Activated T-cell treated with anti-CD3 and anti-CD28 coated beads, Interleukin-2, amount 50 U/mL, for 72 hours (primary cell): ENCODE measurements at places on chromosomes 6 and 20. TPM values are rescaled to one million over a fixed set of nuclear protein-coding genes. Genes with fewer than 3 reads are reported as not detected.

Gene PPP1R16B
- 184 TPM for total RNA-seq

Gene GMPR
- not detected for total RNA-seq

Gene AKAP12
- total RNA-seq: 10.0 TPM

Gene MUC21
- total RNA-seq: not detected

Gene NINL
- total RNA-seq: 5.2 TPM

Gene NHLRC1
- 0.14 TPM for total RNA-seq

Gene SIRPB2
- not detected for total RNA-seq

Gene ZSCAN23
- 2.5 TPM for total RNA-seq

DNA sequence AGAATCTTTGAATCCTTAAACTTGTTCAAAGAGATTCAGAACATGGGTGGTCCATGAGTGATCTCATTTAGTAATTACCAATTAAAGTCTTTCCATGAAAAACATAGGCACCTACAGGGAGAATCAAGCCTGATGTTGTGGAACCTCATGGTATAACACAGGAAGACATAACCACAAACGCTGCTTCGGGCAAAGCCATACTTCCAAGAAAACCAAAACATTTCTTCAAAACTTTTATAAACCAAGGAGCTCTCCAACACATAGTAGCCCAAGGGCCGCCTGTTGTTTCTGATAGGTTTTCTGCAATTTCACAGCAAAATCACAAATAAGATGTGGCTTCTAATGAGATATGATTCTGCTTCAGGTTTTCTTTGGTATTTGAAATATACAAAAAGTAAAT, 2.5 kb downstream of the CHD6 start:
- H3K4me1 ChIP-seq: peaks cover 54% of the 10 kb centered on the region
- DNase-seq: no peak
- peak overlapping the region; percentile 96 for H3K4me3 ChIP-seq
- H3K36me3 ChIP-seq: peaks cover 4% of the 10 kb centered on the region
- no peaks in the 10 kb centered on the region for H3K27me3 ChIP-seq
- H3K27ac ChIP-seq: no peak overlapping the region

- H3K4me1 ChIP-seq: no peaks in the 10 kb centered on the region
- peaks cover 68% of the 10 kb centered on the region for H3K27me3 ChIP-seq
- no peak for DNase-seq
- no peaks in the 10 kb centered on the region for H3K36me3 ChIP-seq
Measured at GRCh38 chr20:17688965-17689364, 6.9 kb upstream of the RRBP1 start.

DNA sequence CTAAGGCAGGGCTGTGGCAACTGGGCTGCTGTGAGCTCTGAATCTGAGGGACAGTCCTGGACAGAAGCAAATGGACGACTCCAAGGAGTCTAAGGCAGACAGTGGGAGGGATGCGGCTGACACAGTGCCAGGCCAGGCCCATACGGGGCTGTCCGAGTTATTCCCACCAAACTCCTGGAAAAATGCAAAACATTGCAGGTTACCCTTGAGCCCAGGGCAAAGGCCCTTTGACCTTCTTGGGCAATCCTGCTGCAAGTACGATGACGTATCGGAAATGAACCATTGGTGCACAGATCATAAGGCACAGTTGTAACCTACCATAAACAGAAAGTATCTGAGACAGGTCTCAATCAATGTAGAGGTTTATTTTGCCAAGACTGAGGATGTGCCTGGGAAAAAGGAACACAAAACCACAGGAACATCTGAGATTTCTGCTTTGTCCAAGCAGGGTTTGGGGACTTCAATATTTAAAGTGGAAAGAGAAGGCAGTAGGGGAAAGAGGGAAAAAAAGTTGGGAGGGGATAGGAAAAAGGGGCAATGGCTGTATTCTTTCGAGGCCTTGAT, 118.9 kb downstream of the DACT2 start:
- no peak for DNase-seq
- H3K27ac ChIP-seq: no peak overlapping the region
- peaks cover 6% of the 10 kb centered on the region for H3K27me3 ChIP-seq
- H3K4me3 ChIP-seq: no peak overlapping the region
- no peaks in the 10 kb centered on the region for H3K4me1 ChIP-seq
- no peaks in the 10 kb centered on the region for H3K36me3 ChIP-seq

GRCh38 chr6:43532201-43532600, 15.3 kb downstream of the POLR1C start:
- H3K36me3 ChIP-seq: peaks cover 38% of the 10 kb centered on the region
- H3K4me1 ChIP-seq: no peaks in the 10 kb centered on the region
- no peak for DNase-seq

GRCh38 chr6:55963301-55963700, 87.9 kb upstream of the BMP5 start:
- no peak overlapping the region for H3K4me3 ChIP-seq
- DNase-seq: no peak
- no peak overlapping the region for H3K27ac ChIP-seq
- no peaks in the 10 kb centered on the region for H3K4me1 ChIP-seq
- H3K27me3 ChIP-seq: no peaks in the 10 kb centered on the region
- no peaks in the 10 kb centered on the region for H3K36me3 ChIP-seq

- H3K27ac ChIP-seq: no peak overlapping the region
- H3K27me3 ChIP-seq: no peaks in the 10 kb centered on the region
- no peaks in the 10 kb centered on the region for H3K4me1 ChIP-seq
- H3K4me3 ChIP-seq: no peak overlapping the region
Measured at GRCh38 chr6:63066055-63066704, 145.1 kb upstream of the FKBP1C start.

- peaks cover 13% of the 10 kb centered on the region for H3K36me3 ChIP-seq
- H3K4me3 ChIP-seq: peak overlapping the region; percentile 95
- H3K4me1 ChIP-seq: peaks cover 61% of the 10 kb centered on the region
- DNase-seq: peak; percentile 55
- H3K27ac ChIP-seq: peak overlapping the region; percentile 92
- no peaks in the 10 kb centered on the region for H3K27me3 ChIP-seq
Measured at GRCh38 chr6:13710552-13711323, 897 bp downstream of the RANBP9 start.

GRCh38 chr6:167825332-167826229, 1.1 kb upstream of the AFDN start:
- H3K27ac ChIP-seq: peak overlapping the region; percentile 63
- H3K4me3 ChIP-seq: peak overlapping the region; percentile 91
- DNase-seq: peak; percentile 42

DNA sequence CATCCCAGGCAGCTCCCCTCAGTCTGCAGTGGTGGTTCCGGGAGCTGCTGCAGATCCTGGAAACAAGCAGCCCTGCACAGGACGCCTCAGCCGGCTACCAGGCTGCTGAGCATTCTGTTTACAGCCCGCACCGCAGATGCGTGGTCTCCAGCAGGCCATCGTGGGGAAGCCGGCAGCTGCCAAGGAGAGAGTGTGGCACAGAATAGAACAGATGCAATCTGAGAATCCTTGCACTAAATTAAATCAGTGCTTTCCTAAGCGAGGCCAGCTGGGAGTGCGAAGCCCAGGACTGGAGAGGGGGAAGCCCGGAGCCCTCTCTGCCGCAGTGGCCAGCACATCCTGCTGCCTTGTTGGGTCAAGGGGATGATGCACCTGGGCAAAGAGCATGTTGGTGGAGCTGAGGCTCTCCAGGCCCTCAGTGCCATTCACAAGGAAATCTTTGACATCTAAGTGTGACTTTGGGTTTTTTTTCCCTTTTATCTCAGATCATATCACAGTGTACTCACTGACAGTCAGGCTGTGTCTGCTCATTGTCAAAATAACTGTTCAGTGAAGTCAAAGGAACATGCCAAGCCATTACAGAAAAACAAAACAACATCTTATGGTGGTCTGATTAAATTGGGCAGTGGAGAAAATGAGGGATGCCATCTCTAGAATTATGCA, 118.1 kb downstream of the SYNDIG1 start:
- no peaks in the 10 kb centered on the region for H3K27me3 ChIP-seq
- H3K4me1 ChIP-seq: no peaks in the 10 kb centered on the region
- H3K36me3 ChIP-seq: no peaks in the 10 kb centered on the region
- H3K4me3 ChIP-seq: no peak overlapping the region
- no peak for DNase-seq

- peaks cover 7% of the 10 kb centered on the region for H3K4me1 ChIP-seq
- H3K36me3 ChIP-seq: no peaks in the 10 kb centered on the region
- no peak for DNase-seq
- H3K27ac ChIP-seq: no peak overlapping the region
Measured at GRCh38 chr6:116070616-116071389, 10.1 kb upstream of the FRK start.

DNA sequence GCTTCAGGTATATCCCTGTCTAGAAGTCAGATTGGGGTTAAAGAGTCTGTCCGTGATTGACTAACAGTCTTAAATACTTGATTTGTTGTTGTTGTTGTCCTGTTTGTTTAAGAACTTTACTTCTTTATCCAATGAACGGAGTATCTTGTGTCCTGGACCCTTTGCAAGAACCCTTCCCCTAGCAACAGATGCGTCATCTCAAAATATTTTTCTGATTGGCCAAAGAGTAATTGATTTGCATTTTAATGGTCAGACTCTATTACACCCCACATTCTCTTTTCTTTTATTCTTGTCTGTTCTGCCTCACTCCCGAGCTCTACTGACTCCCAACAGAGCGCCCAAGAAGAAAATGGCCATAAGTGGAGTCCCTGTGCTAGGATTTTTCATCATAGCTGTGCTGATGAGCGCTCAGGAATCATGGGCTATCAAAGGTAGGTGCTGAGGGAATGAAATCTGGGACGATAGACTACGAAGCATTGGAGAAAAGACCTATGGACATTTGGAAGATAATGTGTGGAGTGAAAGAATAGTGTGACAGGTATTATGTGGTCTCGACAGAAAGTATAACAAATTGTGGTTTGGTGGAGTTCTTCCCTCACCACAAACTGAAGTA, at the start of gene HLA-DRA:
TSS of gene HLA-DRA (plus strand) at position 286 of the 613 bp plus-strand sequence. CDS start at position 350, 64 bp downstream.
- peak; percentile 8 for DNase-seq
- H3K36me3 ChIP-seq: no peaks in the 10 kb centered on the region
- H3K27me3 ChIP-seq: peaks cover 52% of the 10 kb centered on the region
- peak within 1 kb of the TSS; percentile 48 for H3K4me3 ChIP-seq
- peaks cover 16% of the 10 kb centered on the region for H3K4me1 ChIP-seq

DNA sequence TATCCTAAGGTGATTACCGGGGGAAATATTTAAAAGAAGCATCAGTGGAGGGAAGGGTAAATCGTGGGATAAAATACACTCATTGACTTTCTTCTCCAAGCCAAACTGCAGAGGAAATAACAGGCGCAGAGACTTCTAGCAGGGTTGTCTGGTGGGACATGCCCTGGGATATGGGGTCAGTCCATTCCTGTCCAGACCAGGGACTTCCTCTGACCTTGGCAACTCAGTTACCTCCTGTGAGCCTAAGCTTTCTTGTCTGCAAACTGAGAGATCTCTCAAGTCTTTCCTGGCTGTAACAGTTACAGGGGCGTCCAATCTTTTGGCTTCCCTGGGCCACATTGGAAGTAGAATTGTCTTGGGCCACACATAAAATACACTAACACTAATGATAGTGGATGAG, 21.7 kb upstream of the PHACTR2 start:
- no peaks in the 10 kb centered on the region for H3K27me3 ChIP-seq
- H3K4me3 ChIP-seq: no peak overlapping the region
- H3K27ac ChIP-seq: no peak overlapping the region
- DNase-seq: no peak
- peaks cover 6% of the 10 kb centered on the region for H3K36me3 ChIP-seq

- no peaks in the 10 kb centered on the region for H3K36me3 ChIP-seq
- no peak for DNase-seq
- no peak overlapping the region for H3K4me3 ChIP-seq
Measured at GRCh38 chr20:18727032-18727508, 86.5 kb upstream of the SCP2D1 start.

DNA sequence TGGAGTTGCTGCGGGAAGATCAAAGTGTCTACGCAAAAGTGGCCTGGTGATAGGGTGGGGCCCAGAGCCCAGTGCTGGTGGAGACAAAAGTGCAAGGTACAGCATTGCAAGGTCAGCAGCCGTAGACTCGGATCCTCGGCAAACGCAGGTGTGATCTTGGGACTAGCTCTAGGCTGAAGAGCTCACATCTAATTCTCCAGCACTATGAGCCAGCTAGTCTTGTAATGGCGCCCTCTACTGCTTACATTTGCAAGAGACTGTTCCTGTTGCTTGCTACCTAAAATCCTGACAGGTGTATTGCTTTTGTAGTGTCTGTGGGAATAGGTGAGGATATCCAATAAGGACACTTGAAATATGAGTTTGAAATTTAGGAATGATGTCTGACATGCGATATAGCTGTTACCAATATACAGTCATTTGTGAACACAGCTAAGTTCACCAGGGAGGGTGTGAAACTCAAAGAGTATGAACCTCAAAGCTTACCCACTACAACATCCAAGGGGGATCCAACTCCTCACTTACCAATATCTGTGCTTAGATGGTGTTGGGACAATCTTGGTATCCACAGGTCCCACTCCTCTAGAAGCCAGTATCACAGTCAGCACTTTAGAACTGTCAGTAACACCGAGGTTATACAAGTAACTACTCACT, 58.4 kb downstream of the PDE7B start:
- H3K27me3 ChIP-seq: no peaks in the 10 kb centered on the region
- DNase-seq: peak; percentile 65
- H3K27ac ChIP-seq: no peak overlapping the region
- H3K4me3 ChIP-seq: no peak overlapping the region
- H3K36me3 ChIP-seq: no peaks in the 10 kb centered on the region

- H3K4me3 ChIP-seq: no peak overlapping the region
- peaks cover 32% of the 10 kb centered on the region for H3K27me3 ChIP-seq
- DNase-seq: no peak
- H3K36me3 ChIP-seq: no peaks in the 10 kb centered on the region
Measured at GRCh38 chr6:378958-379409, 12.6 kb upstream of the IRF4 start.

DNA sequence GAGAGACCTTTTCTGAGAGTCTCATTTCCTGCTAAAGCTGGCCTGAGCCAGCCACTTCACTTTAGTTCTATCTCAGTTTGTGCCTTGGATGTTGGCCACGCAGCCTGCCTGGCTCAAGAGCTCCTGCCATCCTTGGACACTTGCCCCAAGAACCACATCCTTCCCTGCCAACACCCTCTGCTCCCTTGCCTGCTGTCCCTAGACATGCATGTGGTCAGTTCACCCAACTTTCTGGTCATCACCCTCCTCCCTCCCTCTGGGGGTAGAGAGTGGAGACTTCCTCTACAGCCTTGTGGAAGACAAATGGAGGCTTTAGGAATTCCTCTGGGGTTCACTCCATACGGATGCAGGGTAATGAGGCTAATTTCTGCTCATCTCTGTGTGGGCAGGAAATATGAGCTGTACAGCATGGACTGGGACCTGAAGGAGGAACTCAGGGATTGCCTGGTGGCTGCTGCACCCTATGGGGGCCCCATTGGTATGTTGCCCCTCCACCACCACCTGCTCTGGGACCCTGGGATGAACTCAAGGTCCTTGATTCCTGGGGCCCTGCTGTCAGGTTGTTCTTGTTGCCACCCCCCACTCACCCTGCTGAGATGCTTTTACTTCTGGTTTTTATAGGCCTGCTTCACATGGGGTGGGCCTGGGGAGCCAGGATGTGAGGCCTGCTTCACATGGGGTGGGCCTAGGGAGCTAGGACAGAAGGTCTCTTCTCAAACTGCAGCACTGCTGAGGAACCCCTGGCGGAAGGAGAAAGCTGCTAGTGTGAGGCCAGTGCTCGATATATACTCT, 13.8 kb upstream of the PTPRA start:
- H3K36me3 ChIP-seq: no peaks in the 10 kb centered on the region
- DNase-seq: no peak
- no peaks in the 10 kb centered on the region for H3K27me3 ChIP-seq
